Cortex of kidney (tissue), 1 donor: ENCODE measurements at places on chromosomes 7 and 10.

DNA sequence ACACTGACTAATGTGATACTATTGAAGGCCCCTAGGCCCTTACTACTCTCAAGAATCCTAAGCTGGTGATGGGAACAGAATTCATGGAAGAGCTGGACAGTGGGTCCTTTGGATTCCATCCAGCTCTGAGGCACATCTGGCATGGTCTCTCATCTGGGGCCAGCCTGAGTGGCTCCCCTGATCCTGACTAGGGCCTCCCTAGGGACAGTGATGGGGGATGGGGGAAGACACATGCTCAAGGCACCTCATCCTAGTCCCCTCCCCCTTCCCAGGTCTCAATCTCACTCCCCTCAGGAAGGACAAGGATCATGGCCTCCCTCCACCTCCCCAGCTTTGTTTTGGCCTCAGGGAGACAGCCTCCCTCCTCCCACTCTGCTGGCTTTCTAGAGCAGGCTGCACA lies 1.8 kb downstream of the KCNIP2 start:
- no peak for DNase-seq

DNA sequence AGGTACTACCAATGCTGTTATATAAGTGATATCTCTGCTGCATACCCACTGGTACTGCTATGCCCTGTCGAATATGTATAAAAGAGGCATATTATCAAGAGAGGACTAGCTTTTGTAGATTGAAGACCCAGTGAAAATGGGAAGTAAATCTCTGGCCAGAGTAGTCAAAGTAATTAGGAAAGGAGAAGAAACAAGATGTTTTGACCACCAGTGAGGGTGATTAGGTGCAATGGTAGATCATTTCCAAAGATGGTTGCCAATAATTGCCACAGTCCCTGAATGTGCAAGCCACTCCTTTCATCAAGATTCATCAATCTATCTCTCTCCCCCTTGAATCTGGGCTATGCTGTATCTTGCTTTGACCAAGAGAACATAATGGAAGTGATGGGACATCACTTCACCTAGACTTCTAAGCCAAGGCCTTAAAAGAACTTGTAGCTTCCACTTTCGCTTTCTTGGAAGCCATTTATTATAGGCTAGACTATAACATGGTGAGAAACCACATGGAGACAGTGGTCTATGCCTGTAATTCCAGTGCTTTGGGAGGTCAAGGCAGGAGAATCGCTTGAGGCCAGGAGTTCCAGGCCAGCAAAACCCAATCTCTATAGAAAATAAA lies 52.6 kb upstream of the ST8SIA6 start:
- DNase-seq, result no peak

DNA sequence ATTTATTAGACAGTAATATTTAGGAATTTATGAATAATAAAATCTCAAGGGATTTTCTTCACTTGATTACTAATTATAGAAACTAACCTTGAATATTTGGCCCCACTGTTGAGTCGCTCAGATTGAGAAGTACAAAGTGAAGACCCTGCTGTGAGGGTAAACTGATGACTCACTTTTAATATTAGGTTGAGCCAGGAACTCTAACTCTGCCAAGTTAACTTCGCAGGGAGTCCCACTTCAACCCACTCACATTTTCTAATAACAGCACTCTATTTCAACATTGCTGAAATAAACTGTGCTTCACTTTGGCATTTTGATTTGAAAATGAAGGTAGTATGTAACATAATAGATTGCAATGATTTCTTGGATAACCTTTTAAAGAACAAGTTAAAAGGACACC lies 200.7 kb downstream of the POLR1F start:
- no peak for DNase-seq

GRCh38 chr10:1036341-1036791 lies 10.7 kb upstream of the IDI2 start:
- DNase-seq, result no peak

GRCh38 chr10:3124412-3125175 lies 48.0 kb downstream of the PITRM1 start:
- no peak for DNase-seq
